ENCODE measurements at places on chromosomes 16 and 17.
A peak's percentile ranks its signal among the peaks of the same experiment; 100 is the strongest.

DNA sequence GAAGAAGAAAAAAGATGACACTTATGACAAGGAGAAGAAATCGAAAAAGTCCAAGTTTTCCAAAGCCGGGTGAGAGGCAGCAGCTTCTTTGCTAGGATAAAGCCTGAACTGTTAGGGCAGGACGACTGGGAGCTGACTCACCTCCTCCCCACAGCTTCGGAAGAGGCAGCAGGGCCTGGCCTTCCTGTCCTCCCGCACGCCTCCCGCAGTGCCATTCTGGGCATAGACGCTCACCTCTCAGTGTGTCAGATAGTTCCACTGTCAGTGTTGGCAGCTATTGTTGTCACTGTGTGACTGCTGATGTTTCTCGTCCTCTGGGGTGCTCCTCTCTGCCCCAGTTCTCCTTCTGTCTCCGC lies 12.6 kb downstream of the UBN1 start:
- H3K27ac ChIP-seq = no peak overlapping the region
- no peaks in the 10 kb centered on the region for H3K27me3 ChIP-seq
- DNase-seq = no peak
- H3K36me3 ChIP-seq = peaks cover 44% of the 10 kb centered on the region

- no peaks in the 10 kb centered on the region for H3K27me3 ChIP-seq
- peaks cover 21% of the 10 kb centered on the region for H3K4me1 ChIP-seq
- peaks cover 17% of the 10 kb centered on the region for H3K36me3 ChIP-seq
- H3K27ac ChIP-seq = no peak overlapping the region
Measured at GRCh38 chr17:51251010-51251409, 8.8 kb downstream of the MBTD1 start.

GRCh38 chr16:65069766-65070165 lies 52.1 kb downstream of the CDH11 start:
- no peak overlapping the region for H3K4me3 ChIP-seq
- no peak overlapping the region for H3K27ac ChIP-seq
- no peaks in the 10 kb centered on the region for H3K36me3 ChIP-seq
- H3K27me3 ChIP-seq = no peaks in the 10 kb centered on the region
- H3K4me1 ChIP-seq = no peaks in the 10 kb centered on the region

DNA sequence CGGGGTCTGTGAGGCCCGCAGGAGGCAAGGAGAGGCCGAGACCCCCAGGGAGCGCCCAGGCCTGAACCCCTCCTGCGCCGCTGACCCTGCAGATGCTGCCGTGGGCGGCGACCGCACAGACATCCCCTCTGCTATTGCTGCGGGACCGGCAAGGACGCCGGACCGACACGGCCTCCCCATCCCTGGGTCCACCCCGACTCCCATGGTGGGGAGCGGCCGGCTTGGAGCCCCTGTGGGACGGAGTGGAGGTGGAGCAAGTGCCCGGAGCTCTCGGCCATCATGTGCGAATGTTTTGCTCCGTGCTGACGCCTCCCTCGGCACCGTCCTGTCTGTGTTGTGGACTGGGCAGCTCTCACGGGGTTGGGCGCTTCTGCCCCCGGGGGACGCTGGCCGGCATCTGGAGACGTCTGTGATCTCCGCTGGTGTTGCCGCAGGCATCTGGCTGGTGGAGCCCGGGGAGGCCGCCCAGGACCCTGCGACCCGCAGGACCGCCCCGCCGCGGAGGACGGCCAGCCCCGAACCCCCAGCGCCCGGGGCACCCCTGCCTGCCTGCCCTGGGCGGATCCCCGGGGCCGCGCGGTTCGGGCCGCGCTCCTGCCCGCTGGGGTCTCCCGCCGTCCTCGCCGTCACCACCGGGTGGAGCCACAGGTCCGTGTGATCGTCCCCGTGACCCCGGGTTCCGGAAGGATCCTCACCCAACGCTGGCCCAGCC lies 12.8 kb upstream of the GNG13 start:
- H3K36me3 ChIP-seq = no peaks in the 10 kb centered on the region
- DNase-seq = peak; percentile 61
- no peak overlapping the region for H3K4me3 ChIP-seq
